Activated CD8-positive, alpha-beta T cell treated with anti-CD3 and anti-CD28 coated beads, Interleukin-2, amount 10 ng/mL, durations not matched to agents 7 days and 5 days (primary cell): ENCODE measurements at places on chromosomes 6 and 20. TPM values are rescaled to one million over a fixed set of nuclear protein-coding genes. Genes with fewer than 3 reads are reported as not detected.

GRCh38 chr6:112906726-112907125 lies 559.6 kb downstream of the RFPL4B start:
- no peak for DNase-seq

GRCh38 chr6:37277001-37277409 lies 19.1 kb upstream of the TMEM217 start:
- DNase-seq, result peak; percentile 45

DNA sequence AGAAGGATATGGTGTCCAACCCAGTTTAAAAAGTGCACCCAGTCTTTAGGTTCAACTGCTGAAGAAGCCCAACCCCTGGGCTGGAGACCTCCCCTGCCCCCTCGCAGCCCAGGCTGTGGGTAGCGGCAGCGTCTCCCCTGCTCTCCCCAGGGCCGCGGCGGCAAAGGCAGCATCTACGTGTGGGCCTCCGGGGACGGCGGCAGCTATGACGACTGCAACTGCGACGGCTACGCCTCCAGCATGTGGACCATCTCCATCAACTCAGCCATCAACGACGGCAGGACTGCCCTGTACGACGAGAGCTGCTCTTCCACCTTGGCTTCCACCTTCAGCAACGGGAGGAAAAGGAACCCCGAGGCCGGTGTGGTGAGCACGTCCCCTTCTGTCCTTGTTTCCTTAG lies 77.6 kb downstream of the BFSP1 start:
- no peak for DNase-seq

DNA sequence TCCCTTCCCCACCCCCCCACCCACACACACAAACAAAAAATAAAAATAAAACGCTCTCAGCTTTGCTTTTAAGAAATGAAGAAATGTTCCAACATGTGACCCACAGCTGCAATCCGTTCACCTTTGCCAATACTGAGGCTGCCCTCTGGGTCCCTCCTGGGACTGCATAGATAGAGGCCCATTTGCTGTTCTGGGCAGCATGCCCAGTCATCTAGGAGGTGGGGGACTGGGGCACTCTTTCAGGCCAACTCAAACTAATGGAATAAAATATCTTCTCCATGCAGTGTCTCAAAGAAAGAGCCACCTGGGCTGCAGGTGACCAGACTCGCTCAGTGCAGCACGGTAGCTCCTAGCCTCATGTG lies 79.9 kb downstream of the SLC22A3 start:
- DNase-seq, result no peak

- no peak for DNase-seq
These were observed 160.5 kb upstream of the GRIK2 start for GRCh38 chr6:101232961-101233360.

DNA sequence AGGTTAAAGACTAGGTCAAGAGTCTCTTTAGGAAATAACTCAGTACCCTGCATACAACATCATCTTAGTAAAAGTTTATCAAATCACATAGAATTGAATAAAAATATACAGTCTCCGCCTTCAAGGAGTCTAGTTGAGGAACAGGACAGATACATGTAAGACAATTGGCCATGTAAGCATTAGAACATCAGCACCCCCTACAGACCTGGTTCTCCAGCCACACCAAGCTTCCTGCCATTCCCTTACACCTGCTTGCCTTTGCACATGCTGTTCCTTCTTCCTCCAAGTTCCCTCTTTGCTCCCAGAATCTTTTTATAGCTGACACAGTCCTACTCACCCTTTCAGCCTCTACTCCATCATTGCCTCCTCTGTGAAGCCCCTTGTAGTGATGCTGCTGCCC lies 187.8 kb upstream of the LRFN2 start:
- DNase-seq, result no peak

- DNase-seq, result no peak
These were observed 8.7 kb downstream of the LAMA4 start for GRCh38 chr6:112245511-112246203.

DNA sequence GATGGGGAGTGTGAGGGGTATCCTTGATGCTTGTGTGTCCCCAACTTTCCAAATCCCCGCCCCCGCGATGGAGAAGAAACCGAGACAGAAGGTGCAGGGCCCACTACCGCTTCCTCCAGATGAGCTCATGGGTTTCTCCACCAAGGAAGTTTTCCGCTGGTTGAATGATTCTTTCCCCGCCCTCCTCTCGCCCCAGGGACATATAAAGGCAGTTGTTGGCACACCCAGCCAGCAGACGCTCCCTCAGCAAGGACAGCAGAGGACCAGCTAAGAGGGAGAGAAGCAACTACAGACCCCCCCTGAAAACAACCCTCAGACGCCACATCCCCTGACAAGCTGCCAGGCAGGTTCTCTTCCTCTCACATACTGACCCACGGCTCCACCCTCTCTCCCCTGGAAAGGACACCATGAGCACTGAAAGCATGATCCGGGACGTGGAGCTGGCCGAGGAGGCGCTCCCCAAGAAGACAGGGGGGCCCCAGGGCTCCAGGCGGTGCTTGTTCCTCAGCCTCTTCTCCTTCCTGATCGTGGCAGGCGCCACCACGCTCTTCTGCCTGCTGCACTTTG lies at the start of gene TNF:
TNF (plus strand) TSS at position 231 of the 567 bp plus-strand sequence; CDS start at position 408, 177 bp downstream.
- peak; percentile 86 for DNase-seq

GRCh38 chr6:43077981-43078511 lies 1.9 kb downstream of the PTK7 start:
- no peak for DNase-seq

- DNase-seq, result no peak
These were observed 286.6 kb downstream of the UBE3D start for GRCh38 chr6:82779041-82779440.

- DNase-seq, result no peak
These were observed 148.4 kb upstream of the RIMS1 start for GRCh38 chr6:71737953-71738352.

DNA sequence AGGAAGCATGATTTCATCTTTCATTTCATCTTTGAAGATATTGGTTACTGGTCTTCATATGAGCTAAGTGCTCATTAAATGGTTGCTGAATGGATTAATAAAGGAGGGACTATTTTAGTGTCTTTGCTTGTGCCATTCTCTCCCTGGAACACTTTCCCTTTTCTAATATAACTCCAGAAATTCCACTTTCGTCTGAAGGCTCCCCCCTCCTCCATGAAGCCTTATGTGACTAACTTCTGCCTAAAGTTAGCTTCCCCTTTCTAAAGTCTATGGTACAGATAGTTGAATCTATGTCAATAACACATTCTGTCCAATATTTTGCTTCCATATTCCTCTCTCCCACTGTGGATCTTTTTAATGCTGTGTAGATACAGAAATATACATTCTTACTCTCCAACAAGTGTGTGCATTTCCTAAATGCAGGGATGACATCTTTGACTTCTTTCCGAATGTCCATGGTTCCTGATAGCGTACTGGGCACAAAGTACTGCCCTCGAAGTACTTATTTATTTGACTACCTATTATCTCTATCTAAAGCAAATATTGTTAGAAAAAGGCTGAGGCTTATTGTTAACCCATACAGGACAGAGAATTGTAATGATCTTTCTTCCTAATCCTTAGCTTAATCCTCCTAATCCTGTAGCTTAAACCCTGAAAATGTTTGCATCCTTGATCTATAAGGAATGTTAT lies 84.7 kb upstream of the ELOVL5 start:
- no peak for DNase-seq

DNA sequence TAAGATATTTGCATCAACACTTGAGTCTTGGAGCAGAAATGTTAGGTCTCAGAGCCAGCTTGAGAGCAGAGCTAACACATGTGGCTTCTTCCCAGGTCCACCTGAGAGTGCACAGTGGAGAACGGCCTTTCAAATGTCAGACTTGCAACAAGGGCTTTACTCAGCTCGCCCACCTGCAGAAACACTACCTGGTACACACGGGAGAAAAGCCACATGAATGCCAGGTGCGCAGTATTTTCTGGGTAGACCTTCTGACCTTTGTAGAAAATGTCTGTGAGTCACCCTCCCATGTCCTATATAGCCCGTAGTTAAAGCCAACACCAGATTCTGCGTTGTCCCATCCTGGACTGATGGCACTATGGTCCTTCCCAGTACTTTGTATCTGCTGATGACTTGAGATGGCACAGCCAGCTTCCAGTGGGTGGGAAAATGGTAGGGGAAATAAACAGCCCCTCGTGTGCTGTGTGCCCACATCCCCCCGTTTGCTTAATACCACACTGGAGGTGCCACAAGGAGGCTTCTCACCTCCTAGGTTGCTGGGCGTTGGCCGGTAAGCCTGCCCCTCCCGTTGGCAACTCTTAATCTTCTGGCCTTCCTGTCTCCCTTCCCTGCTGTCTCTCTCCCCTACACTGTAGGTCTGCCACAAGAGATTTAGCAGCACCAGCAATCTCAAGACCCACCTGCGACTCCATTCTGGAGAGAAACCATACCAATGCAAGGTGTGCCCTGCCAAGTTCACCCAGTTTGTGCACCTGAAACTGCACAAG lies 20.3 kb downstream of the PRDM1 start:
- no peak for DNase-seq

DNA sequence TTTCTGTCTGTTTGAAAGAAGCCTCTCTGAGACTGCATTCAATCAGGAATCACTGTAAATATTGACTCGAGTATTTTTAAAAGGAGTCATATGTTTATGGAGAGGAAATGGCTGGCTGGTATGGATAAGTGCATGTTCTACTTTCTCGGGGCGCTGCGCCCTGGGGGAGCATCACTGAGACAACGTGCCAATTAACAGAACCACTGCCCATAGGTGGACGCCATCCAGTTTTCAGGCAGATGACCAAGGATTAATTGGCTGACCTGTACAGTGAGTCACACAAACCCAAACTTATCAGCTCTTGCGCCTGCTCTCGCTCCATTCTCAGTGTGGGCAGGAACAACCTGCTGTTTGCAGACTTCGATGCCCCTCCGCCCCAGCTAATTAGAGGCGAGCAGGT lies 571.2 kb downstream of the QKI start:
- DNase-seq, result no peak

- no peak for DNase-seq
These were observed 136.1 kb downstream of the TFAP2A start for GRCh38 chr6:10278746-10279145.

DNA sequence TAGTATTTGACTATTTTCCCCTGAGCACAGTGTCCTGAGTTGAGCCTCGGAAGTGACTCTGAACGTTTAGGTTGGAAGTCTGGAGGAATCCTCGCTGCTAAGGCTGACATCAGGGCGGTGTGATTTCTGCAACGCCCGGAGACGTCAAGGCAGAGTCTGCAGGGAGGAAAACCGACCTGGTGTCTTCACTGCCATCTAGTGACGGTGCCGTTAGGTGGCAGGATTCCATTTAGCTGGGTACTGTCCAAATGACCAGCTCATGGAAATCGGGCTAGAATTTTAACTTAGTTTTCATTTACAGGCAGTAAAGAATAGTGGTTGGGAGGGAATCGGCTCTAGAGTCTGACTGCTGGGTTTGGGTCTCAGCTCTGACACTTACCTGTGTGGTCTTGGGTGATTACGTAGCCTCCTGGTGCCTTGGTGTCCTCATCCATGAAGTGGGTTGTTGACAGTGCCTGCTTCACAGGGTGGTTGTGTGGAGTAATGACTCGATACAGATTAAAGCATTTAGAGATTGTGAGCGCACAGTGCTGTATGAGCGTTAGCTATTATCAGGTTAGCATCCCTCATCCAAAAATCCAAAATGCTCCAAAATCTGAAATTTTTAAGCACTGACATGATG lies 35.0 kb downstream of the FOXF2 start:
- DNase-seq, result peak; percentile 38

DNA sequence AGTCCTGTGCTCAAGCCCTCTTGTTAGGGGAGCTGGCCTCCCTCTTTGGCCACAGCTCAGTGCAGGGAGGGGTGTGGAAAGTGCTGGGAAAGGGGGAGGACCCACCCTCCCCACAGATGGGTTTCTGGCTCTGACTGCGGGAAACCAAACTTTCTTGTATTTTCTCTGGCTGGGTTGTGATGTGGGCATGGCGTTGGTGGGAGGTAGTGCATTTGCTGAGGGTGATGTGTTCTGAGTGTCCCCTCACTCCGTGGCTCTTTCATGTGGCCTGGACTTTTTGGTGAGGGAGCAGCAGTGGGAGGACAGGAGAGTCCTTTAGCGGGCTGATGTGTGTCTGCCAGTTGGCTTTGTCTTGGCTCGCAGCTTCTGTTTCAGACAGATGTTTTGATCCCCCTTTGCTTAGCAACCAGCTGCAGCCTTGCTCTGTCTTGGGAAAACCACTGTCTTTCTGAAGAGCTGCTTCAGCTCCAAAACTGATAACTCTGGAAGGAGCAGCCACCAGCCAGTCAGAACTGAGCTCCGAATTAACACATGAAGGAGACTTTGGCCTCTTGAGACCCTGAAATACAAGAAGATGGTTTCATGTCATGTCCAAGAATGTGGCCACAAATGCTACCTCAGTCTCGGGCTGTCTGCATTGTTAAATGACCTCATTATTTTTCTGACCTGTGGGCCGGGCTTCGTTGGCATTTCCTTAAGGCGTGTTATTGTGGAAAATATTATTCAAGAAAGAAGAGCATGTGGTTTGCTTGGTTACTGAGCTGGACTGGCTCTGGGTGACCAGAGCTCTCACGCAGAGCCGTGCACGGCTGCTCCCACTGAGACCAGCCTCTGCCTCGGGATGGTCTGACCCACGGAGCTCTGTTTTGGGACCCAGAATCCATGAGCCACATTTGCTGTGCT lies 21.5 kb downstream of the SYNJ2 start:
- no peak for DNase-seq

GRCh38 chr20:58852543-58853271 lies at the start of gene GNAS:
Gene GNAS, plus strand, starts transcription at chr20:58852716.
- DNase-seq, result peak; percentile 67

DNA sequence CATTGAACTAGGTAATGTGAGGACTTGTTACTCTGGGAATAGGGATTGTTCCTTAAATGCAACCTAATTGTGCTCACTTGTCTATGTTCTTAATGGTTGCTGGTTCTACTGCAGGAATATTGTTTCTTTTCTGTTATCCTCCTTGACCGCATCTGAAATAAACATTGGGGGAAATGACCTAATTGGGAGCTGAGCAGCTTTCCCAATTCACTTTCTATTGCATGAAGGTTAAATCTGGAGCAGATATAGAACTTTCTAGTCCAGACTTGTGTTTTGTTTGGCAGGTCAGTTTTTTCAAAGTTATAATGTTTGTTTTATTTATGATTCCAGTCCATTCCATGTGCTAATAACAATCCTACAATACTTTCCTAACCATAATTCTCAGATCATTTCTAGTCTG lies 981.0 kb upstream of the CITED2 start:
- DNase-seq, result no peak

GRCh38 chr20:34876406-34877282 lies at the start of gene ACSS2:
Gene ACSS2, plus strand, starts transcription at chr20:34876612. Its CDS starts 34 bp downstream, at chr20:34876646.
- DNase-seq, result peak; percentile 98

ZBTB12 gene
- total RNA-seq, result 1.8 TPM

SLC12A5 gene
- total RNA-seq, result 1.7 TPM

CDH4 gene
- 0.05 TPM for total RNA-seq

NDRG3 gene
- 39.4 TPM for total RNA-seq

ARHGAP18 gene
- total RNA-seq, result 12.1 TPM

AIF1 gene
- 177 TPM for total RNA-seq
